Activated CD8-positive, alpha-beta memory T cell treated with anti-CD3 and anti-CD28 coated beads, Interleukin-2, amount 50 U/mL, for 4 hours (primary cell): ENCODE measurements at places on chromosomes 11 and 22.

- DNase-seq: no peak
Observed at GRCh38 chr11:40513281-40513680, 946.2 kb downstream of the LRRC4C start.

DNA sequence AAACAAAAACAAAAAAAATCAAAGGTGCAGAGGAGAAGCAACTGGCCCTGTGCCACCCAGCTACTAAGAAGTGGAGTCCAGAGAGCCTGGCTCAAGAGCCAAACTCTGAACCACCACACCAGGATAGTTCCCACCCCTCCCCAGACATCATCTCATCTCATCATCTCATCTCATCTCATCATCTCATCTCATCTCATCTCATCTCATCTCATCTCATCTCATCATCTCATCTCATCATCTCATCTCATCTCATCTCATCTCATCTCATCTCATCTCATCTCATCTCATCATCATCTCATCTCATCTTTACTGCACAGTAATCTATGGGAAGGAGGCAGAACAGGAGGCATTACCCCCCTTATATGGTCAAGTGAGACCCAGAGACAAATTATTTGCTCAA lies 8.3 kb downstream of the CHRNA10 start:
- no peak for DNase-seq

DNA sequence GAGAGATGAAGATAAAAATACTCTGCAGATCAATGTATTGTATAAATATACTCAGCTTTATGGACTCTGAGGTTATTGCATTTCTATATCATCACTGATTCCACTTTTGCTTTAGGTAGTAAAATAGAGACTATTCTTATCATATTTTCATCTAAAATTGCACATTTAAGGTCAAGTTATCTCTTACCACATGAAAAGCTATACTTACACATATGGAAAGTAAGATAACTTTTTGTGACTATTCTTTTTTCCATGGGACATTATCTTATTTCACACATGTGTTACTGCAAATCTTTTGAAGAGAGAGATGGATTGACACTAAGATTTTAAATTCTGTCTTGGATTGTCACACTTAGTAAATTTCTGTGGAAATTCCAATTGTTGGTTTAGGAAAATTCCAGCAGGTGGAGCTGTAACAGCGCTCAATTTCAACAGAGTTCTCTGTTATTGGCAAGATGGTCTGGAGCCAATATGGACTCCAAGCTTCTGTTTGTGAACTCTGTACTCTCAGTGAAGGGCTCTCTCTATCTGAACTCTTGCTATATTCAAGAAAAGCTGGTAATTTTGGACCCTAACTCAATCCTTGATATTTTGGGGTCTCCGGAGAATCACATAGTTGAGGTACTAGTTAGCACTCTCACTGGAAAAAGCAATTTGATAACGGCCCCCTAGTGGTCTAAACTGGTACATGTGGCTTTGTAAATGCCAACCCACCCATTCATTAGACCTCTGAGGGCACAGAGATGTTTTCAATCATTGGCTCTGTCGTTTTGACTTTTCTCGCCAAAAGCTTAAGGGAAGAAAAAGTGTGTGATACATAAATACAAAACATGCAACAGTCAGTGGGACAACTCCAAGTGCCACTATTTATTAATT lies 429.7 kb downstream of the ETS1 start:
- peak; percentile 58 for DNase-seq

DNA sequence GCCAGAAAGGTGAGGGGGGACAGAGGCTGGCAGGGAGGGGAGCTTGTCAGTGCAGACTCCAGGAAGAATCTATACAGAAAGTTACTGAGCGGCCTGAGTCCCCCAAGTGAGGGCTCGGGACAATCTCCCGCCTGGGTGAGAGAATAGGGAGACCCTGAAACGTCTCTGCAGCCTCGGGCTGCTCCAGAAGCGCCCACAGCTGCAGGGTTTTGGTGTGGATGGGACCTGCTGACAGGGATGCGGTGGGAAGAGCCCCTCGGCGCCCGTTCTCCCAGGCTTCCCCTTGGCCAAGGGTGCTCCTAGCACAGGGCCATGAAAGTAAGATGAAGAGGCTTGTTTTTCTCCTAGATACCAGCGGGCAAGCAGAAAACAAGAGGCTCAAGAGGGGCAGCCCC lies 743 bp upstream of the RCE1 start:
- DNase-seq: peak; percentile 13

- DNase-seq: no peak
Observed at GRCh38 chr11:57467508-57468157, 7.3 kb downstream of the RTN4RL2 start.

DNA sequence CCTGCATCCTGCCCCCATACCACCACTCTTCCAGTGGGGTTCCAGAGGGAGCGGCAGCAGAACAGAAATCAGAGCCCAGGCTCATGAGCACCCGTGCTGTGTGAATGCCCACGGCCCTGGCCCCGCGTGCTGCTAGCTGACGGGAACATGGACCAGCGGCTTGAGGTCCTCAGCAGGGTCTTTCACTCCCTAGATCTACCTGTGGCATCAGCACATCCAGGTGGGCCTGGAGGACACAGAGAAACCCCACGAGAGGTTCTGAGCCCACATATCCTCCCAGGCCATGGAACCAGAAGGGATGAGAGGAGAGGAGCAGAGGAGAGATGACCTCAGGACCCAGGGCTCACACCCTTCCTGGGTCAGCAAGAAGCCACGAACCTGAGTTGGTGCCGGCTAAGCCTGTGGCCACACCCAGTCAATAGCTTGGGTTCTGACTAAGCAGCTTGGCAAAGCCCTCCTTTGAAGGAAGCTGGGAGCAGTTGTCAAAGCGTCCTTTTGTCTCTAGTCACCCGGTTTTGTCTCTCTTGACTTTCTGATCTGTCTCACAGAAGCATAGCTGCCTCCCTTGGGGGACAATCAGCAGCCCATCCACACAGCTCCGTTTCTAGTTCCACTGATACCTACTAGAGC lies 89.3 kb upstream of the LMO1 start:
- DNase-seq: no peak

DNA sequence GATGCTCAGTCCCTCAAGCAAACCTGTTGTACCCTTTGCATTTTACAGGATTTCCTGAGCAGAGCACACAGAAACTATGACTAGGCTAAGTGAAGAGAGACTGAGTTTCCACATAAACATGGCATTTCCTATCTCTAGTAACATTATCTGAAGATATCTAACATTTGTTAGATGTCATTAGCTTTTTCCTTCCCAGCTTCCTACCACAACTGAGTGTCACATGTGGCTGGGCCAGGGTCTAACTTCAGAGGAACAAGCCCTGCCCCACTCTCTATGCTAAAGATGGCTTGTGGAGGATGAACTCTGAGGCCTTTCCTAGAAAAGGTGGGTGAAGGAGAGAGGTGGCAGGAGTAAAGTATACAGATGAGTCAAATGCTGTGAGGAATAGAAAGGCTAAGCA lies 16.5 kb downstream of the C22orf42 start:
- DNase-seq: no peak

- no peak for DNase-seq
Observed at GRCh38 chr11:8658321-8659057, 24.0 kb downstream of the TRIM66 start.

DNA sequence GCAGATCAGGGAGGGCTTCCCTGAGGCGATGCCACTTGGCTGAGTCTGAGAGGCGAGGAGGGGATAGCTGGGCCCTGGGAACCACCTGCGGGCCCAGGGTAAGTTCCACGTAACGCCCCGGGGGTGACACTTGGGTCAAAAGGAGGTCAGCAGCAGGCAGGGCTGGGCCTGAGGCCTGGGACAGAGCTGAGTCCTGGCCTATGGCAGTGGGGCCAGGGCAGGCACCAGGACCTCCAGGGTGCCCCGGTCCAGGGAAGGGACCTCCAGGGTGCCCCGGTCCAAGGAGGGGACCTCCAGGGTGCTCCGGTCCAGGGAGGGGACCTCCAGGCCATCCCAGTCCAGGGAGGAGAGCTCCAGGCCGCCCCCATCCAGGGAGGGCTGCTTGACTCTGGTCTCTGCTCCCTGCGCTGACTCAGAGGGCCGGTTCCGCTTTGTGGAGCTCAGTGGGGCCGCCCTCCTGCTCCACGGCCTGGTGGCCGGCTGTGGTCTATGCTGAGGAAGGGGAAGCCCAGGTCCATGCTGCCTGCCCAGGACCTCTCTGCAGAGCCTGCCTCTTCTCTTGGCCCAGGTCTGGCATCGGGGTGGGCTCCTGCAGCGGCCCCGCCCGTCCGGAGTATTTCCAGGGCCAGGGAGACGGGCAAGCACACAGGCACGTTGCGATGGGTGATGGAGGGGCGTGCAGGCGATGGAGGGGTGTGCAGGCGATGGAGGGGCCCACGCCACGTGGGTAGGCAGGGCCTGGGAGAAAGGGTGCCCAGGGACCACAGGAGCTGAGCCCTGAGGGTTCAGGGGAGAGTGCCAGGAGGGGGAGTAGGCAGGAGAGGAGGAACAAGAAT lies 19.5 kb upstream of the WNT7B start:
- DNase-seq: no peak

DNA sequence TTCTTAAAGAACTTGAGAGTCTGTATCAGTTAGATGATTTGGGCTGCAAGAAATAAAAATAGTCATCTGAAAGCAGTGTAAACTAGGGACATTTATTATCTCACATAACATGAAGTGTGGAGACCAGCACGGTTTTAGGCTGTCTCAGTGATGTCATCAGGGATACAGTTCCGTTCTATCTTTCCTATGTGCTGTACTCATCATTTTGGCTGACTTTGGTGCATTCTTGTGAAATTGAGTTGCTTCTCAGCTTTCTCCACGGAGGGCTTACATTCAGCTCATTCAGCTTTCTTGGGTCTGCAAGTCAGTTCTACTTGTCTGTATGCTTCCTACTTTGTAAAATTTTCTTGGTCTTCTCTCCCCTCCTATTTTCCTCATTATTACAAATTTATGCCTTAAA lies 51.8 kb upstream of the LIN7C start:
- no peak for DNase-seq

DNA sequence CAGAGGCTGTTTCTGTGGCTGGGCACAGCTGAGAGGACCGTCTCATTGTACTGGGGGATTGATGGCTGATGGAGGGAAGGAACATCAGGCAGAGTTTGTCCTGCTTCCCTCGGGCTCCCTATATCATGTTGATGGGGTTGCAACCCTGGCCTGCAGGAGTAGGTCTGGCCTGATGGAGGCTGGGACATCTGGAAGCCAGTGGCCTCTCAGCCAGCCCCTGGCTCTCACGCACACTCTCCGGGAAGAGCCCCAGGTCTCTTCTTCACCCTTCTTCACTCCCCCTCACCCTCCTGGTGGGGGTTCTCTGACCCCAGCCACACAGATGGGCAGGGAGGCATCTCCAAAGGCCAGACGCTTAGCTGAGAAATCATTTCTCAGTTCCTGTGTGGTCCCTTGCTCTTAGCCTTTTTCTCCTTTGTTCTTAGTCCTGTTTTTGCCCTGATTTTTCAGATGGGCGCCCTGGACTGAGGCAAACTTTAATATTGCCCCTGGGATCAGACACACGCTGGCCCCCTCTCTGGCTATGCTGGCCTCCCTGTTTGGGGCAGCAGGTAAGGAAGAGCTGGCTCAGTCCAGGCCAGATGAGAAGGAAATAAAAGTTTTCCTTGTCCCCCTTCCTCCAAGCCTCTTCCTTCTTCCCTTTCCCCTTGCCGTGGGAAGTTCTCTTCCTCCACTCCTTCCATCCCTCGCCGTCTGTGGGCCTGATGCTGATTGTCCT lies 13.9 kb upstream of the ANO1 start:
- DNase-seq: no peak

DNA sequence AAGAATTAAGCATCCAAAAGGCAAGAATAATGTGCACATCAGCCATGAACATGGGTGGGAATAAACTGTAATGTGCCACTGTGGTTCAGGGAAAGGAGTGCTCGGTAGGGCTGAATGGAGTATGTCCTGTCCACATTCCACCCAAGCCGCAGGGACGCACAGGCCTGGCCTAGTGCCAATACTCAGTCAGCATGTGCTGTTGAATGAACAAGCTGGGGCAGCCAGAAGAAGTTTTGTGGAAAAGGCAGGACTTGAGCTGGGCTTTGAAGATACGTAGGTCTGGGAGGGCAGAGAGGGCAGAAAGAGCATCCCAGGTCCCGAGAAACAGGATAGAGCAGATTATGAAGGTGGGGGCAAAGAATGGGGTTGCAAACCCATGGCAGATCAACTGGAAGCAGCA lies 60.0 kb upstream of the PLET1 start:
- DNase-seq: no peak
